ENCODE measurements at places on chromosomes 5 and 9.

DNA sequence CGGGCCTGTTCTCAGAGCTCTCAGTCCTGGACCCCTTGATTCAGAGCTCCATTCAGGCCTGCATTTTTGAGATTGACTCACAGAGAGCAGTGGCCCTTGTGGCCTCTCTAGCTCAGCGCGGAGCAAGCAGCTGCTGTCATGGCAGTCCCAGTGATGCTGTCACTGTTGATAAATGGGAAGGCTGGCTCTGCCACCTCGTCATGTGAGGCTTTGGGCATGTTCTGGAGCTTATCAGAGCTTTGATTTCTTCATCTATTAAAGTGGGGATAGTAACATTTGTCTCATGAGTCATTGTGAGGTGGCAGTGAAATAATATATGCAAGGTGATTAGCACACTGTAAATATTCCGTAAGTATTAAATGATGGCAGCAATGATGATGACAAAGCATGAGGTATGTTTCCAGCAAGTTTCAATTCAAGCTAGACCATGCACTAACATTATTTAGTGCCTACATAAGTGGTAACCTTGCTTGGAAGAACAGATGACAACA, 126.4 kb upstream of the CXCL14 start:
- peak; percentile 12 for DNase-seq

GRCh38 chr5:173629628-173630027, 13.2 kb upstream of the BOD1 start:
- no peak for DNase-seq

GRCh38 chr5:40268088-40268487, 411.6 kb upstream of the PTGER4 start:
- no peak for DNase-seq

- peak; percentile 16 for DNase-seq
Observed at GRCh38 chr5:81300921-81301270, 491 bp upstream of the ZCCHC9 start.

GRCh38 chr9:88875400-88876120, 115.7 kb upstream of the S1PR3 start:
- peak; percentile 27 for DNase-seq

- peak; percentile 37 for DNase-seq
Observed at GRCh38 chr5:97044052-97044451, 98.4 kb downstream of the LIX1 start.

DNA sequence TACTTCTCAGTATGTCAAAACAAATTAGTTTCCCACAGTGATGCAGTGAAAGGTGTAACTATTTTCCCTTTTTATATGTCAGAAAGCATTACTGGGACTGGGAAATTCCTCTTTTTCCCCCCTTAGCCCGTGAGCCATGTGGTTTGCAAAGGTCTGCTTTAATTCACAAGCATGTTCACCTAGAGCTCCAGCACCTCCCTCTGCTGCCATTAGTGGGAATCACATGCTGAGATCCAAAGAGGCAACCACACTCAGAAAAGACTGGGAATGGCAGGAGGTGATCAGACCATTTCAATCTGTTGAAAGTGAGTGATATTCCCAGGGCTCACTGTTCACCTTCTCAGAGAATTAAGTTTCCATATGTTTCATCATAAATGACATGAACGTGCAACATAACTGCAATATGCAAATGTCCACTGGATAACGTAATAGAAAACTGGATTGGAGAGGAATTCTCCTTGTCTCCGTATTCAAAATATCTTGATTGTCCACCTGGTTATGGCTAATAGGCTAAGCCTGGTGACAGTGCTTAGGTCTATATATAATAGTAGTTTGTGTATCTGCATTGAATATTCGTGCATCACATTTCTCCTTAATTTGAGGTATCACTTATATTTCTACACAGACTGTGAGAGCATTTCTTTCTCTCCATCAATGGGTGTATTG, 703.5 kb upstream of the WWC1 start:
- no peak for DNase-seq

- peak; percentile 4 for DNase-seq
Observed at GRCh38 chr5:123297866-123298265, 125.3 kb downstream of the CEP120 start.

DNA sequence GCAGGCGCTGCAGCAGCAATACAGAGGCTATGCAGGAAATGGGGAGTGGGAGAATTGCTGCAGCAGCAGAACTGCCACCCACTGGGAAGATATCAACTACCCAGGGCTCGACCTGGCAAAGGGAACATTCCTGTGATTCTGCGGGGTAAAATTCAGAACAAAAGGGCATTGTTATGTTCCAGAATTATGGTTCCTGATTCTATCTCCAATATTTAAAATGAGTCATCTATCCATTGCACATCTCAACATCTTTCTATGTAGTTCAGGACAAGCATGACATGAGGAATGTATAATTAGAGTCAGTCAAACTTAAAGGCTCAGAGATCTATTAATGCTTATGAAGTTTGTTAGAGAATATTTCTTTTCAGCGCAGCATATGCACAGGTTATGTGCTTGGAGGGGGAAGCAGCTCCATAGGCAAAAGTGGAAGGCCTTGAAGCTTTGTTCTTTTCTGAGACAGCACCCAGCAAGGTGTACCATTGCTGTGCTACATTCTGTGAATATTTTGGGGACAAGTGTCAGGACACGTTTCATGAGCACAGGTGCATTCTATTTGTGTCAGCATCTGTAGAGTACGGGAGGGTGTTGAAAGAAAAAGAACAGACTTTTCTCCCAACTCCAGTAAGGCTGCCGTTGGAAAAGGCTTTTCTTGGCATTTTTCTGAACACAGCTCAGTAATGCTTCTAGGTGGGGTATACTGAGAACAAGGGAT, 395.6 kb upstream of the MPDZ start:
- no peak for DNase-seq

DNA sequence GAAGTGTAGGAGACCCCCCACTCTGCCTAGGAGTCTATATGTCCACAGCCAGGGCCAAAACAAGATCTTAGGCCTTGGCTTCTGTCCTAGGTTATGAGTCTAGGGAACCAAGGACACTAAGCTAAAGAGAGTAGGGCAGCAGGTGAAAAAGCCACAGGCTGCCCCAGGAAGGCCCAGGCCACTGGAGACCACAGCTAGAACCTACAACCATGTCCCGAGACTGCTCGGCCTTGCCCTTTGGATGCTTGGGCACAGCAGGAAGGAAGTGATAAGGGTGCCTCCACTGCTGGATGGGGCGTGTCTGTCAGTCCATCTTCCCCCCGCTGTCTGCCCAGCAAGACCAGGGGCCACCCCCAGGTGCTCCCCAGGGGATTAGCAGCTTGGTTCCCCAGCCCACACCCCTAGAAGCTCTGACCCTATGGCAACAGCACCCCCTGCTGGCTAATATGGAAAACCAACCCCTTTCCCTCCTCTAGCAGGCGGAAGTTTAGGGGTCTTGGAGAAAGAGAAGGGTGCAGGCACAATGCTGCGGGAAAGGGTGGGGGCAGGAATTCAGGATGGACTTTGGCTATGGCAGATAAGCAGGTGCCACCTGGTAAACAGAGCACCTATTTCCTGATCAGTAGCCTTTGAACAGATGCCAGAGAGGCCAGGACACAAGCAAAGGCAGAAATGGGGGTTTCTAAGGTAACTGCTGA, 10.5 kb upstream of the IRF1 start:
- peak; percentile 37 for DNase-seq

- peak; percentile 84 for DNase-seq
Observed at GRCh38 chr5:150637245-150638052, 3.0 kb upstream of the SYNPO start.

- no peak for DNase-seq
Observed at GRCh38 chr9:107994648-107995047, 505.1 kb upstream of the KLF4 start.

DNA sequence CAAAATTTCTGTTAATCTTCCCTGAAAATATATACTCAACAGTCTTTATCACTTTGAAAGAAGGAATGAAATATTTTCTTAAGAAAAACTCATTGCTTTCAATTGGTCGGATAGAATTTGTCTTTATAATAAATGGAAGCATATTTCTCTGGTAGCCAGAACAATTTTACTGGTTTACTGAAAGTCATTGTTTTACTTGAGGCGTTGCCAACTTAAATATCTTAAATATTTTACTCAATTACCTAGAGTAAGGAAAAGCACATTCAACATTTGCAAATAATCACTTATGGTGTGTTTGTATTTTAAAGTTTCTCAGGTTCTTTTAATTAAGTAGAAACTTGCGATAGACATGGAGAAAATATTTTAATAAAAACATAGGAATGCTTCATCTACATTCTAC, 1181.7 kb downstream of the EFNA5 start:
- DNase-seq = no peak

DNA sequence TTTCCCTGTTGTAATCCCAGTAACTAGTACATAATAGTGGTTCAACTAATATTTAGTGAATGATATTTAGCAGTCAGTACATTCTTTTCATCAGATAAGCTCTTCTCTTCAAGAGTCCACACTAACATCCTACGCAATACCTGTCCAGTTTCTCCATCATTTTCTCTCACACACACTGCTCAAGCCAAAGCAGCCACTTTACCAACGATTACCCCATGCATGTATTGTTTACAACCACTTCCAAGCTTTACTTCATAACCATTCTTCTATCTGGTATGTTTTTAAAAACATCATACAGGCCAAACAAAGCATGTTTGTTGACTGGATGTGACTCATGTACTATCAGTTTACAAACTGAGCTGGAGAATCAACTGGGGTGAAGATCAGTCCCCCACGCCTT, 7.3 kb downstream of the UBTD2 start:
- DNase-seq = peak; percentile 66

GRCh38 chr9:116087751-116088194, 65.8 kb upstream of the PAPPA start:
- DNase-seq = peak; percentile 74

DNA sequence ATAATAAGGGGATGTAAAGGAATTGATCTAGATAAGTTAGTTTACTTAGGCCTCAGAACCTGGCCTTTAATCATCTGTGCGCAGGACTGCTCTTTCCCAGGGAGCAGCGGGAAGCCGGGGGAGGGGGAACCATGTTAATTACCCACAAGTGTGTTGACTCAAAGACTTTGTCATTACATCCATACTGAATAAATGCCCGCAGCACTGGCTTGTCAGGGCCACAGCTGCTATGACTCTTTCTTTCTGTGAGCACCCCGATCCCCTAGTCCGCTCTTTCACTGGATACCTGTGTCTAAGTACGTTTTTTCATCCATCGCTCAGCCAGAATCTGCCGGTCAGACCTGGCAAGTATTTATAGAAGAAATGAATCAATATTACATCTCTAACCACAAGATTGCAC, 249.3 kb upstream of the DMRT1 start:
- DNase-seq = no peak

DNA sequence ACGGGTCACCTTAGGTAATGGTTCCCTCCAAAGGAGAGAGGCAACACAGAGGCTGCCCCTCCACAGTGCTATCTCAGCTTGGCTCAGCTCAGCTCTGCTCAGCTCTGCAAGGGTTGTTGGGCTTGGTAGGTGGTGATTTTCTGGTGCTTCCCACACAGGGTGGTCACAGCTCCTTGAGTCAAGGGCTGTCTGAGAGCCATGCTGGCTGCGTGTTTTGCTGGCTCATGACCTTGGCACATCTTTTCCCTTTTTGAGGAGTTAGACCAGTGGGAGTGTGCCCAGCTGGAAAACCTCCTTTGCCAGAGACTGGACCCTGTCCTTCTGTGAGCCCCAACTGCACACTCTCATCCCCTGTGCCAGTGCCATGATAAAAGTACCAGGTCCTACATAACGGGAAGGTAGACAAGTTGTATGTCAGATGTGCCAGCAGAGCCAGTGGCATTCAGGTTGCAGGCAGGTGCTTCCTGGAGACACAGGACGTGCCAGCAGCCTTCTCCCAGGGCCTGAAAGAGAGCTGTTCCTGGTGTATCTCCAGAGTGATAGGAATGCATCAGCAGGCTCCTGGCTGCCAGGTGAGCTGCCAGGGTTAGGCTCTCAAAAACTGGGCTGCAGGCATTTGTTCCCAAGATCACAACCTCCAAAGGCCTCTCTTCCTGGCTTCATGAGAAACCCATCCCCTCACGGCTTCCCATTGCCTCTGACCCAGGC, 118.6 kb upstream of the CXCL14 start:
- no peak for DNase-seq

DNA sequence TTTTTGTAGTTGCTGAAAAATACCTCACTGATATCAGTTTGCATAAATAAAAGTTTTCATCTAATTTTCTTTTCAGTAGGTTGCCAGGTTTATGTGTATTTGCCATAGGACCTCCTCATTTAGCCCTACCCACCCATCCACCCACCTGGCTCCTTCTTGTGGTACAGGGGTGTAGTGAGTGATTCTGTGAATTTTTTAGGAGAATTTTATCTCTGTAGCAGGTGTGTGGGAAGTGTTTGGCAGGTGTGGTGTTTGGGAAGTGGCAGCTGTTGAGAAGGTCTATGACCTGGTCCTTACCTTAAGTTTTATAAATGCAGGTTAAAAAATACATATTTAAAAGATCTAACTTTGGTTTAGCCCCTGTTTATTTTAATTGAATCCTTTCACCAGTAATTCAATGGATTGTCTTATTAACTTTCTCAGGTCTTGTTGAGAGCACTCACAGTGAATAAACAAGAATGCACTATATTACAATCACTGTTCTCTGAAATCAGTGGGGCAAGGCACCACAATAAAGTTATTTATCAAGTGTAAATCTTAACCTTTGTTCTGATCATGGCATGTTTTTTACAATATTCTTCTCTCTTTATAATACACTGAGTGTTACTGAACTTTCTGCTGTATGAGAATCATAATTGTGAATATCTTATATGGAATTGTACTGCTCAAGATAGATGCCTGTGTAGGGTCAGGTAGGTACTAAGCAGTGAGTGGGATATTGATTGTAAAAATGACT, 189.1 kb downstream of the WDR70 start:
- DNase-seq = no peak

GRCh38 chr5:152549709-152550108, 144.6 kb upstream of the NMUR2 start:
- no peak for DNase-seq

DNA sequence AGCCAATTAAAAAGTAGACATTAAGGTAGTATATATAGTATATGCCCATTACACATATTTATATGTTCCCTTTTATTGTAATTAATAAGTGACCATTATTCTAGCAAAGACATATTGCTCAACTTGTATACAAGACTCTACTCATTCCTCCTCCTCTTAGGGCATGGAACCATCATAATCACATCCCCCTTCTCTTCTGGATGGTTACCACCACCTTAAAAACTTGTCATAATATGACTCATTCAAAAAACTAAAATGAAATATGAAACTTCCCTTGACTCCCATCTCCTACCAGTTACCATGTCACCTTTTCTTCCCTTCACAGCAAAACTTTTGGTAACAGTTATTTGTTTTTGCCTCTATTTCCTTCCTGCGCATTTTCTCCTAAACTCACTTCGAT, 438.7 kb downstream of the KDM4C start:
- no peak for DNase-seq

- DNase-seq = no peak
Observed at GRCh38 chr9:129769669-129770068, 16.8 kb upstream of the PTGES start.

GRCh38 chr5:77859306-77859705, 83.2 kb upstream of the TBCA start:
- no peak for DNase-seq

Measured in foreskin fibroblast (primary cell).